ENCODE measurements at places on chromosomes 1 and 21. TPM values are rescaled to one million over a fixed set of nuclear protein-coding genes. Genes with fewer than 3 reads are reported as not detected.

AZIN2 gene
- total RNA-seq, result 0.72 TPM

AQP10 gene
- total RNA-seq, result not detected

AK5 gene
- total RNA-seq, result 38.5 TPM

PLXNA2 gene
- total RNA-seq, result 22.7 TPM

SLC5A9 gene
- total RNA-seq, result not detected

MCM3AP gene
- 34.5 TPM for total RNA-seq

INKA2 gene
- total RNA-seq, result 28.8 TPM

CLCA2 gene
- 0.16 TPM for total RNA-seq

GBP4 gene
- 0.81 TPM for total RNA-seq

PARS2 gene
- total RNA-seq, result 7.4 TPM

OR2M3 gene
- total RNA-seq, result not detected

SH3GLB1 gene
- total RNA-seq, result 51.3 TPM

SAMSN1 gene
- total RNA-seq, result not detected

LRP8 gene
- 16.4 TPM for total RNA-seq

CYP4A11 gene
- total RNA-seq, result 0.18 TPM

KCND3 gene
- total RNA-seq, result 3.6 TPM

ARHGEF10L gene
- total RNA-seq, result 8.7 TPM

INAVA gene
- not detected for total RNA-seq

KAZN gene
- total RNA-seq, result 2.8 TPM

DENND2C gene
- total RNA-seq, result 1.9 TPM

CELA2A gene
- total RNA-seq, result not detected

HSD3B1 gene
- not detected for total RNA-seq

LCE2C gene
- total RNA-seq, result not detected

ATP1A4 gene
- not detected for total RNA-seq

GJA5 gene
- total RNA-seq, result 0.18 TPM

NMNAT2 gene
- 3.4 TPM for total RNA-seq

FCGR1A gene
- total RNA-seq, result not detected

GNG4 gene
- total RNA-seq, result not detected

FAM131C gene
- total RNA-seq, result not detected

MAP1LC3C gene
- total RNA-seq, result not detected

PRDM2 gene
- total RNA-seq, result 9.2 TPM

HSD3B2 gene
- not detected for total RNA-seq

TEX38 gene
- not detected for total RNA-seq

RAB7B gene
- total RNA-seq, result 3.1 TPM

IL12RB2 gene
- not detected for total RNA-seq

CD53 gene
- not detected for total RNA-seq

SLC6A9 gene
- total RNA-seq, result 21.7 TPM

KRTAP26-1 gene
- total RNA-seq, result not detected

ERICH3 gene
- total RNA-seq, result not detected

THRAP3 gene
- 58.3 TPM for total RNA-seq

TCHHL1 gene
- not detected for total RNA-seq

GSTM2 gene
- total RNA-seq, result 16.8 TPM

ERI3 gene
- 63.9 TPM for total RNA-seq

AADACL4 gene
- total RNA-seq, result not detected

PTGER3 gene
- under 0.01 TPM for total RNA-seq

ELAPOR1 gene
- not detected for total RNA-seq

BNIPL gene
- not detected for total RNA-seq

BLACAT1 gene
- total RNA-seq, result not detected

ADCY10 gene
- under 0.01 TPM for total RNA-seq

ARHGAP30 gene
- total RNA-seq, result 1.8 TPM

GRIK3 gene
- total RNA-seq, result not detected

ARMH1 gene
- not detected for total RNA-seq

FCAMR gene
- total RNA-seq, result not detected

PGLYRP3 gene
- total RNA-seq, result not detected

SERPINC1 gene
- not detected for total RNA-seq

RNU1-2 gene
- not detected for total RNA-seq

NPPB gene
- total RNA-seq, result 3.2 TPM

ACBD6 gene
- 48.7 TPM for total RNA-seq
